A549 (cell line): ENCODE measurements at places on chromosomes 12 and 14. TPM values are rescaled to one million over a fixed set of nuclear protein-coding genes. Genes with fewer than 3 reads are reported as not detected.

DNA sequence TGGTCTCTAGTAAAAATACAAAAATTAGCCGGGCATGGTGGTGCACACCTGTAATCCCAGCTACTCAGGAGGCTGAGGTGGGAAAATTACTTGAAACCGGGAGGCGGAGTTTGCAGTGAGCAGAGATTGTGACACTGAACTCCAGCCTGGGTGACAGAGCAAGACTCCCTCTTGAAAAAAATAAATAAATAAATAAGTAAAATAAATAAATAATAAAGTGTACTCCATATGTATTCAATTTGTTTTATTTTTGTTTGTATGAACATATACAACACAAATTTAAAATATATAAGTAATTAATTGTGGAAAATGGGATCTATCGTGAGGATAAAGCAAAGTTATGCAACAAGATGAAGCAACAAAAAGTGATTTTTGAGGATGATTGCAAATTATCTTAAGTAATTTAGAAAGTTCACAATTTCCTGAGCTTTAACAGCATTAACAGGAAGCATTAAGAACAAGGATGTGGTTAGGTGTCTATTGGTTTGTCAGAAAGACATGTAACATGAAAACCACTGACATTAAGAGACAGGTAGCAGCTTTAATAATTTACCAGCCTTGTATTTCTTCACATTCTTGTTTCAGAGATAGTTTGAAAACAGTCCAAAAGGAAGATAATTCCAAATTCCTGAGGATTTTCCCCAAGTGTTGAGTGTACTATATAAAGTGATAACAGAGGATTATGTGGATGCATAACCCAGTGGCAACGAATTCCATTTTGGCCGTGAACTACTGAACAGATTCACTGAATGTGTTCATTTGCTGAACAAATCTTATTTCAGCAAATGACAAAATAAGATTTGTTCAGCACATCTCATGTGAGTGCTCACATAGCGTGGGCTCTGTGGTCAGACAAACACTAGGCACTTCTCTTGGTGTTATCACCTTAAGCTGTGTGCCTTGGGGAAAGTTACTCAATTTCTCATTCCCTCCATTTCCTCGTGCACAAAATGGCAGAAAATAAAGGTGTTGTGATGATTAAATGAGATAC is 68.6 kb upstream of the RESF1 start:
- no peak for DNase-seq

The AACS gene
- 17.2 to 20.5 TPM (median 20.4 TPM) in 3 replicates for polyA plus RNA-seq

GRCh38 chr14:99036611-99037293 is 235.2 kb downstream of the BCL11B start:
- DNase-seq: no peak

GRCh38 chr14:56118611-56119181 is 485 bp downstream of the PELI2 start:
- no peak for DNase-seq

GRCh38 chr12:63928305-63928704 is 83.8 kb downstream of the SRGAP1 start:
- DNase-seq: no peak

DNA sequence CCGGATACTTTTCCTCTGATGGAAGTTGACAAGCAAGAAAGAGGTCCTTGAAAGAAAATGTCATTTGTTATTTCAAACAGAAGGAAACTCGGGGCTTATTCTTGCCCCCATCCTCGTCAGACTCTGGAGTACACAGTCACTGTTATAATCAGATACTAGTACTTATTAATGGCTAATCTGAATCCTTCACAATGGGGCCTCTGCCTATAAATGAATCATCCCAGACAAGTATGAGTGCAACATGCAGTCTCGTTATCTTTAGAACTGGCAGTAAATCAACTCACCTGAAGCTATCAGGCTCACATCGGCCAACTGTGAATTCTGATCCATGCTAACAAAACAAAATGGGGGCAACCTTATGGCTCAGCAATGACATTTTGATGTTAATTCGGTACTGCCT is 216.7 kb downstream of the GRIN2B start:
- no peak for DNase-seq

DNA sequence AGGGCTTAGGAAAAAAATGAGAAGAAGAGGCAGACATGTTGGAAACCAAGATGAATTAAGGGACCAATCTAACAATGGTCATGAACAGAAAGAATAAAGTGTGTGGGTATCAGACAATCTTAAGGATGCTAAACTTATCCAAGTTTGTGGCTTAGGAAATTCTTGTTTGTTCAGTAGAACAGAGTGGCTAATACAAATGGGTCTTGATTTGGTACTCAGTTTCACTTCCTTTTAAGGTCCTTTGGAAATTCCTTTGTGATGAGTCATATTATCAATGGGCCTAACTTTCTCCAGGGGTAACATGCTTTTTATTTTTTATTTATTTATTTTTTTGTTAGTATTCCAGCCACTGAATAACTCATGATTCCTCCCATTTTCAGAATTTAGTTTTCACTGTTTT is 1154.7 kb upstream of the FLRT2 start:
- DNase-seq: no peak

DNA sequence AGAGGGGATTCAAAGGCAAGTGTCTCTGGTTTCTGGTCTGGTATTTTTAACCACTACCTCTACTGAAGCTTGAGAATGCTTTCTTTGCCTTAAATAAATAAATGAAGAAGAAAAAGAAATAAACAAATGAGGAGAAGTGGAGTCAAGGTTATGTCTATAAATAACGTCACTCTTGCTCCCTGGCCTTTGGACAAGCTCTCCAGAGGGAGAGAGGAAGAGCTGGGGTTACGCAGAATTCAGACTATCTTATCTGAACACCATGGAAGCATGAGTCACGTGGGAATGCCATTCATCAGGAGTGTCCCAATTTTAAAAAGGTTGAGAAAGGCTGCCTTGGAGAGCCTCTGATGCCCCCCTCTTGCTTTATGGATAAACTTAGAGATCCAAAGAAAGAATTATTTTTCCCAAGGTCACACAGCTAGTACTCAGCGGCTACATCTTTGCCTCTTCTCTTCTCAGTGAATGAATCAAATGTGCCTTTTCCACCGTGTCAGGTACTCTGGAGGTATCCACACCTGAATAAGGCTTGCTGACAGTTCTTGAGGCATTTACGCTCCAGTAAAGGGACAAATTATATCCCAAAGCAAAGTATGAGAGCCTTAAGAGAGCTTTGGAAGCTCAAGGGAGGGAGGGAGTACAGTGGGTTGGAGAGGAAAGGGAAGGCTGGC is 12.9 kb upstream of the MSI1 start:
- DNase-seq: peak; percentile 39

GRCh38 chr12:94575024-94575423 is 75.3 kb downstream of the TMCC3 start:
- no peak for DNase-seq

DNA sequence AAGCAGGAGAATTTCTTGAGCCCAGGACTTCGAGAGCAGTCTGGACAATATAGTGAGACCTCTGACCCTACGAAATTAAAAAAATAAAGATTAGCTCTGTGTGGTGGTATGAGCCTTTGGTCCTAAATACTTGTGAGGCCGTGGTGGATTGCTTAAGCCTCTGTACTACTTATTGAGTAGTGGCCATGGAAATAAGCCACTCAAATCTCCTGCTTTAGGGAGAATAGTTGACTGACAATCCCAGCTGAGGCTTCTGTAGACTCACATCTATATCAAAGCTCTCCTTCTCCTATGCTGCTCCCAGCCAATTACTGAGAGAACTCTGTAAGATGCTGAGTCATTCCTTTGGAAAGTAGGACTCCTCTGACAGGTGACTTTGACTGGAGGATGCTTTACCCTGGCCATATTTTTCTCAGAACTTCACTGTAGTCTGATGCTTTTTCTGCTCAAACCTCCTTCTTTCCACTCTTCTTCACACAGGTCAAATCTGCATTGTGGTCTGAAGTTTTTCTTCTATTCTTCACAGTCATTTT is 420.2 kb downstream of the SLC6A15 start:
- no peak for DNase-seq

The IL23A gene
- polyA plus RNA-seq: 0.31 to 0.34 TPM (median 0.33 TPM) in 3 replicates

- no peak for DNase-seq
Observed at GRCh38 chr12:23611320-23611719, 338.1 kb downstream of the SOX5 start.

The RNASE1 gene
- polyA plus RNA-seq: 0.13 to 0.55 TPM (median 0.16 TPM) in 3 replicates
